ENCODE measurements at places on chromosomes 3 and 15.
A peak's percentile ranks its signal among the peaks of the same experiment; 100 is the strongest.

DNA sequence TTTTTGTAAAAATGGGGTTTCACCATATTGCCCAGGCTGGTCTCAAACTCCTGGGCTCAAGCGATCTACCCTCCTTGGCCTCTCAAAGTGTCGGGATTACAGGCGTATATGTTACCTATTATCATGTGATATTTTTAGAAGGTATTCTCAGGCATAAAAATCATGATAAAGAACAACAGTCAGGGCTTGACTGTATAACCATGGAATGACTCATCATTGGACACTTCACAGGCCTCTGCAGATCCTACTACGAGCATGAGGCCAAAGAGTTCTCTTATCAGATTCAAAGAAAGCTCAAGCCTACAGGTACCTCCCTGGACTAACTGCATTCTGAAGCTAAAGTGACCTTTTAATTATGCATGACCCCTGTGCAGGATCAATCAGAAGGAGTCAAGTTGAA is 91.7 kb upstream of the PRICKLE2 start:
- DNase-seq = no peak

- peak; percentile 51 for DNase-seq
Observed at GRCh38 chr3:128497305-128498126, 4.5 kb upstream of the GATA2 start.

DNA sequence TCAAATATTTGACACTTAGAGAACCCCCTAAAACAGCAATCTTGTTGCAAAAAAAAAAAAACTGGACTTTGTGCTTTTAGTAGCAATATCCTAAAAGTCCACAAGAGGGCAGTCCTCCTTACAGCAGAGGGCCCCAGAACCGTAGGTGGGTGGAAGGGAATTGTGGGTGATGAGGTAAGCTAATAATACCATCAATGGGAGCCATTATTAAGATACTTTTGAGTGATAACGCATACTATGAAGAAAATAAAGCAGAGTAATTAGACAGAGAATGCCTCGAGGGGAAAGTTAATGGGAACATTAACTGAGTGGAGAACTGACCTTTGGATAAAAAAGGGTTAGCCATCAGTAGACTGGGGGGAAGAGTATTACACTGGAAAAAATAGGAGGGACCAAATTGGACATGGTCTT is 229.9 kb downstream of the THRB start:
- no peak for DNase-seq

DNA sequence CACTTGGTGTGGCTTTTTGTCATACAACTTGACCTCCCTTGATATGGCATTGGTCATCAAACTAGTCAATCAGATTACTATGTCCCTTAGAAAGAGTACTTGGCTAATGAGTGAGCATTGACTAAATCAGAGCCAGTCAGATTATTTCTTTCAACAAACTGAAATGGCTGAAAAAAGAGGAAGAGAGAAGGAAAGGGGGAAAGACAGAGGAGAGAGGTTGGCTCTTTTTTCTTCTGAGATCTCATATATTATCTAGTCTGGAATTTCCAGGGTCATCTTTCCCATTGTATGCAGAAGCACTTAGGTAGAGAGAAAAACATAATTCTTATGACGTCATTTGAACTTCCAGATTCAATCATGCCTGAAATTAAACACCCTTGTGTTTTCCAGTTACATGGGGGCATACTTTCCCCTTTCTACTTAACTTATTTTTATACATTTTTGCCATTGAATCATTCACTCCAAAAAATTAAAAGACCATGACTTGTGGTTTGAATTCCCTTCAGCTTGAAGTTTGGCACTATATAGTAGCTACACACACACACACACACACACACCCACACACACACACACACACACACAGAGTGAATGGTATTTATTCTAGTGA is 387.8 kb downstream of the LSAMP start:
- DNase-seq = no peak

GRCh38 chr3:29281344-29282241 is 722 bp downstream of the RBMS3 start:
- DNase-seq = no peak

DNA sequence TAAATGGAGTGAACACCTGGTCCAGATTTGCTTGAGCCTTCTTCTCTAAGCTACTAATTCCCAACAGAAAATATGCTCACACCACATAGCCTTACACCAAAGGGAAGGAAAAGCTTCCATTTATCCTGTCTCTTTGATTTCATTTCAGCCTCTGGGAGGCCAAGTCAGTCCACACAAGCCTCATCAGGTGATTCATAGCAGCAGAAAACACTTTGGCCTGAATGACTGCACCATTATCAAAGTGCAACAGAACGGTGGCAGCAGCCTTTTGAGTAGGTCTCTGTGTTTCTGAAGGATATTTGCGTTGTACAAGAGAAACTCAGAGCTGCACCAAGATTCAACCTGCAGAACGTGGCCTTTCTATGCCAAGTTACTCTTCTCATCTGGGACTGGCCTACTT is 46.6 kb upstream of the SNRK start:
- no peak for DNase-seq

DNA sequence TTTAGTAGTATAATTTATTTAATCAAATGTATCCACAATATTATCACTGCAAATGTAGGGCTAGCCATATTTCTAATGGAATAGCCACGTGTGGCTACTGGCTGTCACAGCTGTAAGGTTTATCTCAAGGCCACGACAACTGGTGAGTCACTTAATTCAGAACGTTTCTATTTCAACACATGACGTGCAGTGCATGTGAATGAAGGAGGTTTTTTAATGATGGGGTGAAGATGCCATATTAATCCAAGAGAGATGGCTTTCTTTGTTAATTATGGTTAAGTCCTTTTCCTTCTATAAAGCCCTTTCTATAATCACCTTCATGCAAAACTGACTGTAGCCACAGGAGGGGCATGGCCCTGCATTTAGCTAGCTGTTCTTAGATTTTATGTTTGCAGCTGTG is 212.0 kb downstream of the FEZF2 start:
- no peak for DNase-seq

DNA sequence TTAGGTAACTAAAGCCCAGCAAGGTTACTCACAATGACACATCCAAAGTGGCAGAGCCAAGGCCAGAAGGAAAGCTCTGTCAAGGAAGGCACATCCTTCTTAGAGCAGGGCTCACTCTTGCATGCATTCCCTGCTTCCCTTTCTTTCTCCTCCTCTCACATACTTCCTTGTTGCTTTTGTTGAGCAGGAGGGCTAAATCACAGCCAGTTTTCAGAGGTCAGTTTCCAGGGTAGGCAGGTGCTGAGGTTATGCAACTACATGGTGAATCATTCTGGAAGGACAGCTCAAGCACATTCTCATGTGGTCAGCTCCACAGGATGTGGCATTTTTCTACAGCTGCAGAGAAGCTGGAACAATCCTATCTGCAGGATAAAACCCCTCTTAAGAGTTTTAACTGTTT is 275.6 kb downstream of the ZNF621 start:
- DNase-seq = no peak

DNA sequence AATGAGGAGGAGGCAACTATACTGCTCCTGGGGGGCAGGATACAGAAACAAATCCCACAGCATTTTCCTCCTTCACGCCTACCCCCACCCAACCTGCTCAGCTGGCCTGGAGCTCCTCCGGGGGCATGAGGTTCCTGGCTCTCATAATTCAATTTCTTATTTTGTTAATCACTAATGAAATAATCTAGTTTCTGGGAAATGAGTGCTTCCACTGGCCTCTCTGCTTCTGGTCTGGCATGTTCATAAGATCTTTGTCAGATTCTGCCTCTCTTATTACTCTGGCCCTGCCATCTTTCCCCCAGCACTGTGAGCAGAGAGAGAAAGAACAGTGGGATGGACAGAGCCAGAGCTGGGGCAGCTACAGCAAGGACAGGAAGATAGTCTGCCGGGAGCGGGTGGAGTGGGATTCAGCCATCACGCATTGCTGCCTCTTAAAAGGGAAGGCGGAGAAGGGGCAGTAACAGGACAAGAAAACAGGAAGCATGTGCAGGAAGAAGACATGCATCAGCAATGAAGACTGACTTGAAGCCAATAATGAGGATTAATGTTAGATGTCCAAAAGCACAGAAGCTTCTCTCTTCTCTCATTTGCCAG is 13.6 kb downstream of the RPAP1 start:
- DNase-seq = no peak

DNA sequence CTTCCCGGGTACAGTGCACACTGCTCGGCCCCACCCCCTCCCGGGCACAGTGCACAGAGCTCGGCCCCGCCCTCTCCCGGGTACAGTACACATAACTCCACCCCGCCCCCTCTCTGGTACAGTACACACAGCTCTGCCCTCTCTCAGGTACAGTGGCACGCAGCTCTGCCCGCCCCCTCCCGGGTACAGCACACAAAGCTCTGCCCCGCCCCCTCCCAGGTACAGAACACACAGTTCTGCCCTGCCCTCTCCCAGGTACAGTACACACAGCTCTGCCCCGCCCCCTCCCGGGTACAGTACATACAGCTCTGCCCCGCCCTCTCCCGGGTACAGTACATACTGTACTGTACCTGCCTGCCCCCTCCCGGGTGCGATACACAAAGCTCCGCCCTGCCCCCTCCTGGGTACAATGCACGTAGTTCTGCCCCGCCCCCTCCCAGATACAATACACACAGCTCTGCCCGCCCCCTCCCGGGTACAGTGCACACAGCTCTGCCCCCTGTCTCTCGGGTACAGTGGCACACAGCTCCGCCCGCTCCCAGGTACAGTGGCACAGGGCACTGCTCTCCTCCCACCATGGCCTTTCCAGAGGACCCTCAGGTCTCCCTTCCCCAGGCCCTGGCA is 16.4 kb upstream of the PRR20G start:
- peak; percentile 57 for DNase-seq

DNA sequence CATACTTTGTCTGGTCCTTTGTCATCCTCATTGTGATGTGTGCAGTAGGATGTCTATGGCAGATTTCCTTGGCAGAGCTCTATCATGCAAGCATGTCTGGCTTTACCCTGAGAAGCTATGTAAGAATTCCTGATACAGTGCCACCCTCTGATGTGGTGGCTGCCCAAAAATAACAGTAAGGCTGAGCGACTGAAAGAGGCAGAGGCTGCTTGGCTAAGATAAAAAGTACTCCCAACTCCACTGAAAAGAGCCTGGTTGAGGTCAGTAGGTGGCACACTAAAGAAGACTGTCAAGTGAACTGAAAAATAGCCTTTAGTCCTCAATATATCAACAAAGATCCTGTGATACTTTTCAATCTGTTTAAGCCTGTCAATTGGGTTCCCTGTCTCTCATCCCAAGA is 31.7 kb downstream of the BTLA start:
- DNase-seq = no peak

- DNase-seq = no peak
Observed at GRCh38 chr3:147572970-147573340, 163.8 kb downstream of the ZIC1 start.

DNA sequence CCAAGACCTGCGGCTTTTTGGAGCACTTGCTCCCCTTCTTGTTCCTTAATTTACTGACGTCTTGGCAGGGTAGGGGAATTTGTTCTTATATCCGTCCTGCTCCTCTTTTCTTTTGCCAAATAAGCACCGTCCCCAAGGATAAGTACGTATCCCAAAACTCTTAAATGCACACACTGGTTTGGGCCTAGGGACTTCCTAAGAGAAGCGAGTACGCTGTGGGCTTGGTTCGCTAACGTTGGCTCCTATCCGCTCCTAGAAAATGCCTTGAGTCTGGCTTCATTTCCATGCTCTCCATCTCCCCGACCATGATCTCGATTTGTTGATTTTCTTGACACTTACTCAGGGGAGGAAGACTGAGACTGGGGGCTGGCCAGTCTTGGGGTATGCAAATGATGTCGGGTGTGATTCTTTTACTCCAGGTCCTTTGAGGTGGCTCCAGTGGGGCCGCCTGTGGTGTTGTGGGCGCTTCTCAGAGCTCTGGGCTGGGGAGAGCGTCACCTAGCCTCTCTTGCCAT is 1.3 kb downstream of the MYRIP start:
- DNase-seq = no peak

- DNase-seq = no peak
Observed at GRCh38 chr15:50907601-50908208, 778 bp upstream of the AP4E1 start.

- DNase-seq = no peak
Observed at GRCh38 chr15:70492240-70493177, 270.8 kb downstream of the UACA start.

- DNase-seq = no peak
Observed at GRCh38 chr3:29693863-29694262, 413.0 kb downstream of the RBMS3 start.

- DNase-seq = no peak
Observed at GRCh38 chr3:192207239-192207638, 520.1 kb downstream of the FGF12 start.

- no peak for DNase-seq
Observed at GRCh38 chr3:145981056-145981455, 179.9 kb downstream of the PLOD2 start.

- no peak for DNase-seq
Observed at GRCh38 chr3:67875338-67875737, 220.9 kb upstream of the SUCLG2 start.

GRCh38 chr3:38003371-38003816 is 12.8 kb downstream of the VILL start:
- DNase-seq = no peak

- DNase-seq = peak; percentile 29
Observed at GRCh38 chr15:81480645-81481053, 106.6 kb upstream of the TMC3 start.

DNA sequence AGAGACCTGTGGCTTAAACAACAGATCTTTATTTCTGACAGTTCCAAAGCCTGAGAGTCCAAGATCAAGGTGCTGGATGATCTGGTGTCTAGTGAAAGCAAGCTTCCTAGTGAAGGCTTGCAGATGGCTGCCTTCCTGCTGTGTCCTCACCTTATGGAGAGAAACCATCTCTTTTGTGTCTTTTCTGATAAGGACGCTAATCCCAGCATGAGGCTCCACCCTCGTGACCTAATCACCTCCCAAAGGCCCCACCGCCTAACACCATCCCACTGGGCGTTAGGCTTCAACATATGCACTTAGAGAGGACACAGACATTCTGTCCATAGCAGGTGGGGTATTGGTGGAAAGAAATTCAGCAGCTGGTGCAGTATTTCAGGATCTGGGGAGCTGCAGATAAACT is 19.8 kb upstream of the LYSMD4 start:
- DNase-seq = no peak

- no peak for DNase-seq
Observed at GRCh38 chr15:60222404-60222803, 175.4 kb downstream of the ANXA2 start.

- no peak for DNase-seq
Observed at GRCh38 chr15:89112341-89112971, 24.2 kb downstream of the ABHD2 start.

- no peak for DNase-seq
Observed at GRCh38 chr3:38353151-38353550, 6.6 kb downstream of the XYLB start.

GRCh38 chr15:82808634-82809041 is 790 bp upstream of the WHAMM start:
- DNase-seq = no peak
